ENCODE measurements at places on chromosomes 7 and 10. TPM values are rescaled to one million over a fixed set of nuclear protein-coding genes. Genes with fewer than 3 reads are reported as not detected.

Gene TRIM50
- total RNA-seq = not detected

DNA sequence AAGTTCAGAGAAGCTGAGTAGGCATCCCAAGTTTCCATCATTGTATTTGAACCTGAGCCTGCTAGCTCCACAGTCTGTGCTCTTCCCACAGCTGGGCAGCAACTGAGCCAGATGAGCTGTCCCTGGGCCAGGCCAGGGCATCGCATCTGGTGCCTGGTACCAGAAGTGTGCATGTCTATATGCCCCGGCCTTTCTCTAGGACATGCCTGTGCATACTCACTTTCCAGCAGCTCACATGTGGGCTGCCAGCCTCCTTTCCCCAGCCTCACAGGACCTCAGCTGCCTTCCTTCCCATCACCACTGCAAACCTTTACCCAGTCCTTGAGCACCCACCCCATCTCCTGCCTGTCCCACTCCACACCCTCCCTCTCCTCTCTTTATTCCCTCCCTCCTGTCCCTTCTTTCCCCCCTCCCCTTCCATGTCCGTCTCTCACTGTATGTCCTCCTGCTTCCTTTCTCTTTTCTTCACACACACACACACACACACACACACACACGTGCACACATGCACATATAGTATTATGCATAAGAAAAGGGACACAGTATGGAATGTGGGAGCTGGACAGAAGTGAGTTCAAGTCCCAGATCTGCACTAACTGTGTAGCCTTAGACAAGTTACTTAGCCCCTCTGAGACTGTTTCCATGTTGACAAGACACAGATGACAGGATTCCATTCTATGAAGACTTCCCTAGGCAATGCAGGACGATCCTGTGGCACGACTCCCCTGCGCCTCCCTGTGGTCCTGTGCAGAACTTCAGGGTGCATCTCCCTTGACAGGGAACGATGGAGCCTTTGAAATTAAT lies 10.9 kb downstream of the CDHR1 start:
- DNase-seq = no peak

DNA sequence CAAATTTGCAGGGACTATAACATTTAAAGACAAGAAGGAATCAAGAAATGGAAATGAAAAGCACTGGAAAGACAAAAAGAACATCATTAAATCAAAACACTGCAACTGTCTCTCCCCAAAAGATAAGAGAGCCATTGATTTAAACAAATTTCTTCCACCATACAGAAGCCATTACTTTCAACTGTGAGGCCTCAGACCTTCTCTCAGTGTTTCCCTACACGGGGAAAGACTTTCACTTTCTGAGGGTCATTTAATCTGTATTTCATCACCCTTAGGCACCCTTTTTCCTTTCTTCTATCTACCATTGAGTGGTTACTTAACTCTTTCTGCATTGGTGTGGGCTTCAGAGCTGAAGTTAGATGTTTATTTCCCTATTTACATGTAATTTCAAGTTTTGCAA lies 47.5 kb downstream of the CCDC172 start:
- no peak for DNase-seq

GRCh38 chr10:5234106-5234860 lies 37.6 kb downstream of the AKR1C4 start:
- DNase-seq = no peak

Gene RBP4
- 17.4 TPM for total RNA-seq

DNA sequence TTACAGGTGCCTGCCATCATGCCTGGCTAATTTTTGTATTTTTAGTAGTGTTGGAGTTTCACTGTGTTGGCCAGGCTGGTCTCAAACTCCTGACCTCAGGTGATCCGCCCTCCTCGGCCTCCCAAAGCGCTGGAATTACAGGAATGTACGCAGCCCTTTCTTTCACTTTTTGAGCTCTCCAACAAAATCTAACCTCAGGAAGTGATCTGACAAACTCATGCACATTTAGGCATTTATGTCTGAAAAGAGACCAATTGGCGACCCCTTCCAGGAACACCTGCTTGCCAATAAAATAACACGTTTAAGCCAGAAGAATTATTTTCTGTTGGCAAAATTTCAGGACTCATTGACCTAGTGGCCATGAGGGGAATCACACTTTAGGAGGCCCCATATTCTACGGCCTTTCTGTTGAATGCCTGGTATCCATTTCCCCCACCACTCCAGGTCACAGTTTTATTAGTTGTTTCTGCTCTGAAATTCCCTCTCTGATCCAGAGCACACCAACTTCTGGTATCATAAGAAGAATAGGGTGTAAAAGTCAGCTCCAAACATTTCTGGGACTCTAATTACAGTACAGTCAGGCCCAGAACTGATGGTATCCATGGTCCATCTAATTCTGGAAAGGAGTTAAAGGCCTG lies 65.8 kb upstream of the FRMD4A start:
- DNase-seq = no peak

DNA sequence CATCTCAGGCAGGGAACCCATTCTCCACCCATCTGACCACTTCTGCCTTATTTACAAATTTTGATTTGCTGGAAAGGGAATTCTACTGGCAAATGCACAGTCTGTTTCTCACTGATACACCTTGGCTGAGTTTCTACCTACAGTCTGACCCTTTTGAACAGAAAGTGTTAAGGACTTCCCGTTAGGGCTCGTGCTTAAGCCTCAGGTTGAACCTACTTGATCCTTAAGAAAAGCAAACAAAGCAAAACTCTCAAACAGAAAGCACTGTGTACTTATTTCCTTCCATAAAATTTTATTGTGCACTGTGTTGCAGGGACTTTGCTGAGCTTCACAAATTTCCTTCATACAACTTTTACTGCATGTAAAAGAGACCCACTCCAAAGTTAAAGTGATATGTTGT lies 367.8 kb downstream of the NRG3 start:
- no peak for DNase-seq

Gene PON1
- total RNA-seq = 0.24 TPM

- DNase-seq = no peak
These were observed 568.6 kb downstream of the KCNMA1 start for GRCh38 chr10:77068969-77069368.

Gene IKZF1
- 61.9 TPM for total RNA-seq

DNA sequence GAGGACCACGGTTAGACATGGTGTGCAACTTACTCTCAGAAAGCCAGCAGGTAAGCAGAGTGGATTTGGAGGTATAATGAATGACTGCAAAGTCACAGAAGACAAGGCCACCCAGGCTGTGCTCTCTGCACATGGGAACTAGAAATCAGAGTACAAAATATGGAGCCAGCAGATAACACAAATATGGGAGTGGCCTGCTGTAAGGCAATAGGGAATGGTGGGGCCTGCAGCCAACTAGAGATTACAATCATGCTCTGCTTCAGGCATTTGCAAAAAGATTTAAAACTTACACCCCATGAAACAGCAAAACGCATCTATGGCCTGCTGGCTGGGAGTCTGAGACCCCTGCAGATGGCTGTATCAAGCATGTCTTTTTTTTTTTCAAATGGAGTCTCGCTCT lies 47.0 kb downstream of the RGS10 start:
- no peak for DNase-seq

Gene VWDE
- 0.53 TPM for total RNA-seq

DNA sequence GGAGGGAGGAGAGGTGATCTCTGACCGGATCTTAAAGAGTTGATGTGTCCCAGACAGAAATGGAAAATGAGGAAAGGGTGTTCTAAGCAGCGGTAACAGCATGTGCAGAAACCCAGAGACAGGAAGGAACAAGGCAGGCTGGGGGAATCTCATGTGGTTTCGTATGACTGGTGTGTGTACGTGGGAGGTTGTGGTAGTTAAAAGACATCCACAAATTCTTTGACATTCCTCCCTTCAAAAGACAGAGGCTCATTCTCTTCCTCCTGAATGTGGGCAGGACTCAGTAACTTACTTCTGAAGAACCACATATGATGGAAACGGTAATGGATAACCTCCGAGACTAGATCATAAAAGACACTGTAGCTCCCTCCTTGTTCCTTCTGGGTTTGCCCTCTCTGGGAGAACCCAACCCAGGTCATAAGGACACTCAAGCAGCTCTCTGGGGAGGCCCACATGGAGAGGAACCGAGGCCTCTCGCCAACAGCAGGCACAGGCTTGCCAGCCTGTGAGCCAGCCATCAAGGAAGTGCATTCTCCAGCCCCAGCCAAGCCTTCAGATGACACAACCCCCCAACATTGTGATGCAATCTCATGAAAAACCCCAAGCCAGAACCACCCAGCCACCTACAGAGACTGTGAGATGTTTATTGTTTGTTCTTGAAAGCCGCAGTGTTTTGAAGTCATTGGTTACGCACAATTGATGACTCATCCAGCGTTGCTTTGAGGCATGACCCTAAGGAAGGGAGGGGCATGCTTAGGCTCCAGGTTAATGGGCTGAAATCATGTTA lies 116.0 kb downstream of the SLIT1 start:
- DNase-seq = no peak

GRCh38 chr7:86094166-86094669 lies 549.5 kb upstream of the GRM3 start:
- DNase-seq = no peak

Gene LHFPL3
- not detected for total RNA-seq

DNA sequence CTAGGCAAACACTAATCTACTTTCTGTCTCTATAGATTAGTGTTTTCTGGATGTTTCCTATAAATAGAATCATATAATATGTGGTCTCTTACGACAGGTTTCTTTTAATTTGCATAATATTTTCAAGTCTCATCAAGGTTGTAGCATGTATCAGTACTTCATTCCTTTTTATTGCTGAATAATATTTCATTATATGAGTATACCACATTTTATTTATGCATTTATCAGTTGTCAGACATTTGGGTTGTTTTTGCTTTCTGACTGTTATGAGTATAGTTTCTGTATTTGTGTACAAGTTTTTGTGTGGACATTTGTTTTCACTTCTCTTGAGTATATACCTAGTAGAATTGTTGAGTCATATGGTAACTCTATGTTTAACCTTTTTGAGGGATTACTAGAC lies 48.2 kb downstream of the SHOC2 start:
- no peak for DNase-seq

- DNase-seq = no peak
These were observed 232.7 kb downstream of the PHF14 start for GRCh38 chr7:11206177-11206899.

GRCh38 chr7:149719050-149719899 lies 54.1 kb downstream of the ZNF467 start:
- no peak for DNase-seq

GRCh38 chr10:77889277-77889903 lies 37.2 kb downstream of the DLG5 start:
- DNase-seq = peak; percentile 84

Gene TET1
- total RNA-seq = 1.8 TPM

GRCh38 chr10:95663496-95663895 lies 7.0 kb upstream of the ALDH18A1 start:
- no peak for DNase-seq

- no peak for DNase-seq
These were observed 20.0 kb upstream of the ZNF438 start for GRCh38 chr10:31051703-31052102.

- no peak for DNase-seq
These were observed 25.9 kb downstream of the HELLS start for GRCh38 chr10:94571528-94571927.

- no peak for DNase-seq
These were observed 42.3 kb downstream of the CPEB3 start for GRCh38 chr10:92248566-92248965.

GRCh38 chr7:128666200-128666599 lies 5.9 kb upstream of the GARIN1A start:
- DNase-seq = no peak

DNA sequence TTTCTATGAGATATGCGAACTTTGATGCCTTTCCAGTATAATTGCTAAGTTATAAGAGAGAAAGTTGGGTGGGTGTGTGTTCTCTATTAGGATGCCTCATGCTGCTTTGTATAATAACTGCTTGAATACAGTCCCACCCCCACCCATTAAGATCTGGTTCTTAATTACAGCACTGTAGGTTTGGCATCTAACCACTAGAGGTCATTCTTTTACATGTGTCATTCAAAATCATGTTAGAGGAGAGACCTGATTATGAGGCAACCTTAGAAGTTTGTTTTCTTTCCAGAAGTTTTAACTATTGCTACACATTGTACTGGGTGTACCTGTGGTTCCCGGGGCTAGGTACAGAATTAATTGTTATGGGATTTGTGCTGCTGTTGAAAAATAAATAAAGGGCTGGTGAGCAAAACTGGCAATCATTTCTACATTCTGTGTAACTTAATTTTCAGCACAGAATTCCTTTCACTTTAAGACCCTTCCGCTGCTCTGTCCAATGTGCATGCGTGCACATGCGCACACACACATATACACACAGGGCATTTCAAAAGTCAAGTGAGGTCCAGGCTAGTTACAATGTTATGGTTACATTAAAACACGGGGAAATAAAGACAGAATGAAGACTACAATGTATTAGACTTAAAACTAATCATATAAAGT lies 1156.3 kb downstream of the SORCS3 start:
- no peak for DNase-seq

GRCh38 chr10:79335094-79335469 lies 12.2 kb upstream of the PPIF start:
- DNase-seq = no peak

DNA sequence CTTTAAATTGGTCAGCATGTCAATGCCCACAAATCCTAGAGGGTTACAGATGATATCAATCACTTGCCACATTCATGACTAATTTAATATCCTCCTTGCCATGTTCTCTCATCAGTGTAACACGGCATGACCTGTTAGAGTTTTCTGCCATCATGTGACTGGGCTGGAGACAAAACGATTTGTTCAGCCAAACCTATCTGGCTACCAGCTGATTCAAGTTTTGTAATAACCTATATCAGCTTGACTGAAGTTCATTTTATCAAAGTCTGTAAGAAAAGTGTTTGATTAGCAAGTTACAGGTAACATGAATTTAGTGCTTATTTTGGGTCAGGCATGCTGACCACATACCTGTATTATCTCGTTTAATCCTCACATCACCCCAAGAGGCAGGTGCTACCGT lies 25.7 kb downstream of the NEUROD6 start:
- DNase-seq = no peak

DNA sequence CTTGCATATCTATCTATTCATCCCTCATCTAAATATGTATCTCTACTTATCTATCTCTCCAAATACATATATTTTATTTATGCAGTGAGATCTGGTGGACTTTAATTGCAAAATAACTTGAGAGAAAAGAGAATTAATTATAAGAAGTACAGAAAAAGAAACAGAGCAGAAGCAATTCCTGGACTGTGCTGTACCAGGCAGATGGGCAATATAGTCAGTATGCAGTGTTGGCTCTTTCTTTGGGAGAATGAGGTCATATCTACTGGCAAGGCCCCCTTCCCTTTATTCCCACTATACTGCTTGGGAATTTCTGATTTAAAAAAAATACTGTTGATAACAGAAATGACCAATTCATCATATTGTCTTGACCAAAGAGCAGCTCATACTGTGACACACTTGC lies 49.0 kb upstream of the TOMM7 start:
- no peak for DNase-seq

DNA sequence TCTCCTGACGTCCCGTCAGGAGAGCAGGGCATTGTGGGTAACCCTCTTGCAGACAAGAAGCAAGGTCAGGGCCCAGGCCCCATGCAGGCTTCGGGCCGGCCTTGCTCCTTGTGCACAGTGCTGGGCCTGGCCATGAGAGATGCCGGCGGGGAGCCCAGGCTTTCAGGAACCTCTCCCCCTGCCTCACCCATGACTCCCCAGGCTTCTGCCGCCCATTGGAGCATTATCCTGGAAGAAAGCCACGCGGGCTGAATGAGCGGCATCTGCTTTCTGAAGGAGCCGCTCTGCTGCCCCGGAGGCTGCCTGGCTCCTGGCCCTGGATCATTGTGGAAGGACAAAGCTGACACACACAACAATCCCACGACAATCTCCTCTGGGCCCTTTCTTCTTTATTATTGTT lies 233.5 kb downstream of the TCF7L2 start:
- DNase-seq = no peak

Gene NUTM2B
- 2.5 TPM for total RNA-seq
